Stimulated activated CD8-positive, alpha-beta memory T cell treated with anti-CD3 and anti-CD28 coated beads, Interleukin-15, amount 100 ng/mL, for 24 hours (primary cell): ENCODE measurements at places on chromosomes 6 and 20.

GRCh38 chr6:79416931-79417330, 120.3 kb downstream of the LCA5 start:
- DNase-seq, result no peak

- no peak for DNase-seq
Observed at GRCh38 chr20:19688031-19688806, 69.8 kb upstream of the RIN2 start.

GRCh38 chr6:91213229-91213901, 626.5 kb upstream of the MAP3K7 start:
- DNase-seq, result no peak

GRCh38 chr6:138914701-138915100, 73.4 kb downstream of the REPS1 start:
- no peak for DNase-seq

- DNase-seq, result no peak
Observed at GRCh38 chr20:47173596-47174216, 182.8 kb downstream of the ZMYND8 start.
